ENCODE measurements at places on chromosomes 11 and 22. TPM values are rescaled to one million over a fixed set of nuclear protein-coding genes. Genes with fewer than 3 reads are reported as not detected.

The HPX gene
- 0.41 TPM for total RNA-seq

GRCh38 chr22:32466496-32466895 lies 2.2 kb upstream of the BPIFC start:
- DNase-seq = no peak

DNA sequence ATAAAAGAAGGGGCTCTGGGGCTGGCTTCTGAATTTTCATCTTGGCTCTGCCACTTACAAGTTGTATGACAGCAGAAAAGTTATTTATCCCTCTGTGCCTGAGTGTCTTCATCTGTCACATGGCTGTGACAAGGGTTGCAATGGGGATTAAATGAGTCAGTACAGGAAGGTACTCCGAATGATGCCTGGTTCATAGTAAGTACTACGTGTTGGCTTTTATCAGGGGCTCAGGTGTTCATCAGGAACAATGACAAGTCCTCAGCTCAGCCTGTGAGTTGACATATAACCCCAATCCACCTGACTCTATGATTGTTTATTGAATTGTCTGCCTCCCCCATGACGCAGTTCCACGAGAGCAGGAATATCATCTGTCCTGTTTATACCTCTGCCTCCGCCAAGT lies 45.7 kb downstream of the PAMR1 start:
- DNase-seq = no peak

GRCh38 chr11:1234054-1234720 lies 11.3 kb downstream of the MUC5B start:
- DNase-seq = no peak

- DNase-seq = peak; percentile 55
Observed at GRCh38 chr11:67119585-67120391, 725 bp downstream of the KDM2A start.

DNA sequence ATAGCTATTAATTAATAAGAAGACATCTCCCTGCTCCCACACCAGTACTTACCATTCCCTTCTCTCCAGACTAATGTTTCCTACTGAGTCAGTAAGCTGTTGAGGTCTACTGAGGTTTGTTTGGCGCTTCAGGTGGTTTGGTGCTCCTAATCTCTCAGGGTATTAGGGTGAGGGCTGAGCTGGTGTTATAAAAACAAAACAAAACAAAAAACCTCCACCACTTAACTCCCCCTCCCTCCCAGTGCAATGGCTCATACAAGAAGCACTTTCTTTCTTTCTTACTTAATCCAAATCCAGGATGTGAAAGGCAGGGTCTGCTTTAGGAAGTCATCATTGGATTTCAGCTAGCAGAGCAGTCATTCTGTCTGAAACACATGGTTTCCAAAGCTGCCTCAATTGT lies 15.3 kb downstream of the CSTPP1 start:
- no peak for DNase-seq

The CASP1 gene
- 46.5 TPM for total RNA-seq

DNA sequence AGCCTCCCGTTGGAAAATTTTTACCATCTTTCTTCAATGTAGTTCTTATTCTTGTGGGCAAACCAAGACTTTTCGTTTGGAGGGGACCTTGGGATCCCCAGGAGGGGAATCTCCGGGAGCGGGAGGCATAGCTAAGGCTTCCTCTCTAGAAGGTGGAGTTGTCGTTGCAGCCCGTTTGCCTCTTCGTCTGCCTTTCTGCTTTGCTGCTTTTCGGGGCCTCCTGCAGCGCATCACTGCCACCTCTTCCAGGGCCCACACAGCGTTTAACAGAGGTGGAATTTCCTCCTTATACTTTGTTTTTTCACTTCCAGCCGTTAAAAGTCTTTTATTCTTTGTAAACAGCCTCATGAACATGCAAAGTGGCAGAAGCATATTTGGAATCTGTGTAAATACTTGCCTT lies 3.5 kb upstream of the IFITM3 start:
- no peak for DNase-seq

The PGA4 gene
- total RNA-seq = not detected

DNA sequence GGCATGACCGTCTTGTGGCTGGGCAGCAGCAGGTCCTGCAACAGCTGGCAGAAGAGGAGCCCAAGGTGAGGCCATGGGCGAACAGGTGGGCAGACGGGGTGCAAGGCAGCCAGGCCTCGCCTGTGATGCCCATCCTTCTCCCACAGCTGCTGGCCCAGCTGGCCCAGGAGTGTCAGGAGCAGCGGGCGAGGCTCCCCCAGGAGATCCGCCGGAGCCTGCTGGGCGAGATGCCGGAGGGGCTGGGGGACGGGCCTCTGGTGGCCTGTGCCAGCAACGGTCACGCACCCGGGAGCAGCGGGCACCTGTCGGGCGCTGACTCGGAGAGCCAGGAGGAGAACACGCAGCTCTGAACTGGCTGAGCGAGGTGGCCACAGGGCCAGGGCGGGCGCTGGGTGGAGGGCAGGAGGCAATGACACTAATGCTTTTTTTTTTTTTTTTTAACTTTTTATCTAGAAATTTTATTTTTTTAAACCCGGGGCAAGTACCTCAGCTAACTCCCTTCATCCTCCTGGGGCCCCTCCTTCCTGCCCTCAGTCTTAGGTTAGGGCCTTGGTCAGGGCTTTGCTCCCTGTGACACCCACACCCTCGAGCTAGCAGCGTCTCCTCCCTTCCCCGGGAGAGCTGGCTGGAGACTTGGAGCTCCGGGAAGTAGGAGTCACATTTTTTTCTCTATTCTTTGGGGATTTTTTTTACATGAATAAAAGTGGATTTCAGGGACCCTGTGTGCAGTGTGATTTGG lies 16.0 kb downstream of the PLCB3 start:
- DNase-seq = no peak
